ENCODE measurements at places on chromosomes 6 and 20. TPM values are rescaled to one million over a fixed set of nuclear protein-coding genes. Genes with fewer than 3 reads are reported as not detected.

DNA sequence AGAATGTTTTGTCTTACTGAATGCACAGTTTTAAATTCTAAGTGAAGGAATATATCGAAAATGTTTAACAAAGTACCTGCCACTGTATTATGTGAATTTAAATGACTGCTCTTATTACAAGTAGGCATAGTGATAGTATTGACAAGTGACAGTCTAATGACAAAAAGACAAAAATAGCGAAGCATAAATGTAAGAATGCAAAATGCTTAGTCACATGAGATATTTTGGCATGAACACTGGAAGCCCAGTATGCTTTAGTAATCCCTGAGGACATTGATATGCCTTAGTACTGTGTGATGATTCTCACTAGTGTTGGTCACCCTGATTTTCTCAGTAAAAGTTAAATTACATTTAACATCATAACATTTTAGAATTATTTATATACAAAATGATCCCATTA is 153.5 kb downstream of the EYA4 start:
- DNase-seq: no peak

GRCh38 chr6:32796848-32797776 is 19.7 kb downstream of the HLA-DOB start:
- DNase-seq: peak; percentile 43

DNA sequence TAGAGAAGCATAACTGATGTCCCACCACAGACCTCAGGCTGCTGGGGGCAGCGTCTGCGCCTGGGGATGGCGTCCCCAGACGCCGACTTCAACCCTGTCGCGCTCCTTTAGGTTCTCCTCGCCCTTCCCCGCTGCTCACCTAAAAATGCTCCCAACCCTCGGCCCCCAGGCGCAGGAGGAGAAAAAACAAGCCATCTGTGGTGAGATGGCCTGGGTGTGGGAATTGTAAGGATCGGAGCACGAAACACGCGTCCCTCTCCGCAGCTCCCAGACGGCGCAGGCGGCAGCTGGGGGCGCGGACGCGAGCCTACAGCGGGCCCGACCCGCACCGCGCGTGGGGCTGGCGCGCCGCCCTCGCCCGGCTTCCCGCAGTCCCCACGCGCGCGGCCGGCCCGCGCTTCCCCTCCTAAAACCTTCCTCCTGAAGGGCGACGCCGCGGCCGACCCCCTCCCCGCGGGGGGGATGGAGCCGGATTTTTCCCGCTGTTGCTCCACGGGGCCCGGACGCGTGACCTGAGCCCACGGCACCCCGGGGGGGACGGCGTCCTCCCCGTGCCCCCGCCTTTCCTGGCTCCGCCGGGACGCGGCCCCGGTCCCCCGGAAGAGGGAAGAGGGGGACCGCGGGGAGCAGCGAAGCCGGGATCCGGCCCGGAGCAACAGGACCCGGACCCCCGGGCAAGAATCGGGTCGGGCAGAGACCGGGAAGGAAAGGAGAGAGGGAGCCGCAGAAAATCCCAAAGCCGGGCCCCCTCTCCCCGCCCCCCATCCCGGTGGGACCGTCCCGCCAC is 611 bp downstream of the EPB41L2 start:
- DNase-seq: no peak

DNA sequence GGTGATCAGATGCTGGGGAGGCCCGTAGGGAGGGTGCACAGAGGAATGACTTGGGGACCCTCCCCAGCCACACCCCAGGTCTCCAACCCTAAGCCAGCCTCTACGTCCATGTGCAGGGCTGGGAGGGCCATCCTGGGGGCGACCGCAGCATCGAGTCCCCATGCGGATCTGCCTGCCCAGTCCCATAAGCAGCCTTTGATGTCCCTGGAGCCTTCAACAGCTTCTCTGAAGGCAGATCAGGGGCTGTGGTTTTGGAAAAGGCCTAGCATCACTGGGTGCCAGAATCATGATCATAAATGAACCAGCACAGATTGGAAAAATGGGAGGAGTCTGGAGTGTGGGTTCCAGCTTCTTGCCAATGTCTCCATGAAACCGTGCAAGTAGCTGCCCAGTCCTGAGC is 22.9 kb downstream of the TOX2 start:
- no peak for DNase-seq

DNA sequence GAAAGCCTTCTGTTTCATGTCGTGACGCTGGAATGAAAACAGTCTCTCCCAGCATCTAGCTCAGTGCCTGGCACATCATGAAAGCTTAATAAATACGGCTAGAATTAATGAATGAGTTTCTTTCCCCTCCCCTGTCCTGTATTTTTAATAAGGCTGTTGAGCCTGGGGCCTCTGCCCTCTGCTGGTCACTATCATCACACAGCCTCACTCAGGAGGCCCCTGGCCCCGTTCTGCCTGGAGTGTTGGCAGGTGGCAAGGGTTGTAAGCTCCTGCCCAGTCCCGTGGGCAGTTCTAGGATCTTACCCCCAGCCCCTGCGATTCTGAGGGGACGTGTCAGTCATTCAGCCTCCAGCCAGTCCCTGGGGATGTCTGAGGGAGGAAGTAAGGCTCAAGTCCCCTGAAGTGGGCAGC is 41.4 kb downstream of the PHACTR3 start:
- DNase-seq: no peak

GRCh38 chr6:149433881-149434280 is 33.8 kb downstream of the SUMO4 start:
- no peak for DNase-seq

GRCh38 chr6:74356391-74356790 is 660.4 kb downstream of the CD109 start:
- peak; percentile 10 for DNase-seq

- DNase-seq: no peak
Measured at GRCh38 chr6:156517088-156517487, 260.1 kb upstream of the ARID1B start.

DNA sequence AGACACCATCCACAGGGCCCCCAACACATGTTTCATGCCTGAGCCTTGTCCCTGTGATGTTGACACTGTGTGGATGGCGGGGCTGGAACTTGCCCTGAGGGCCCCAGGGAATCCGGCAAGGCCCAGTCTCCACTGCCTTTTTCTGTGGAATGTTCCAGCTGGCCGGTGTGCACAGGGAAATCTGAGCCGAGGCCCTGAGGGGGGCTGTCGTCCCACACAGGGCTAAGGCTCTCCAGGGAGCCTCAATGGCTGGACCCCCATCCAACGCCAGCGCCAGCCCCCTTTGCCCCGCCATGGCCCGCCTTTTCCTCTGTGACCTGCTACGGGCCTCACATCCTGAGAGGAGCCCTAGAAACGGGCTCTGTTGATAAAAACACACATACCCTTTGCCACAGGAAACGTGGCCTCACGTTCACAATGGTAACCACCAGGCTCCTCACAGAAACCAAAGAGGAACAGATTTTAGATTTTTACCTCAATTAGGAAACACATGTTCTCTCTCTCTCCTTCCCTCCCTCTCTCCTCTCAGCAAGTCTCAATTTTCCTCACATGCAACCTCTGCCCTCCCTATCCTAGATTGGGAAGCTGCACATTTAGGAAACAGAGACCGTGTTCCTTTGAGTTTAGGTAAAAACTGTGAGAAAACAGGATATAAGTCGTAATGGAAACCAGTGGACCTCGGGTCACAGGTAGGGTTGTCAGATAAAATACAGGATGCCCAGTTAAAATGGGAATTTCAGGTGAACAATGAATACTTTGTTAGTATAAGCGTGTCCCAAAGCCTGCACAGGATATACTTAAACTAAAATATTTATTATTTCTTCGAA is 13.7 kb upstream of the ZNF831 start:
- DNase-seq: no peak

DNA sequence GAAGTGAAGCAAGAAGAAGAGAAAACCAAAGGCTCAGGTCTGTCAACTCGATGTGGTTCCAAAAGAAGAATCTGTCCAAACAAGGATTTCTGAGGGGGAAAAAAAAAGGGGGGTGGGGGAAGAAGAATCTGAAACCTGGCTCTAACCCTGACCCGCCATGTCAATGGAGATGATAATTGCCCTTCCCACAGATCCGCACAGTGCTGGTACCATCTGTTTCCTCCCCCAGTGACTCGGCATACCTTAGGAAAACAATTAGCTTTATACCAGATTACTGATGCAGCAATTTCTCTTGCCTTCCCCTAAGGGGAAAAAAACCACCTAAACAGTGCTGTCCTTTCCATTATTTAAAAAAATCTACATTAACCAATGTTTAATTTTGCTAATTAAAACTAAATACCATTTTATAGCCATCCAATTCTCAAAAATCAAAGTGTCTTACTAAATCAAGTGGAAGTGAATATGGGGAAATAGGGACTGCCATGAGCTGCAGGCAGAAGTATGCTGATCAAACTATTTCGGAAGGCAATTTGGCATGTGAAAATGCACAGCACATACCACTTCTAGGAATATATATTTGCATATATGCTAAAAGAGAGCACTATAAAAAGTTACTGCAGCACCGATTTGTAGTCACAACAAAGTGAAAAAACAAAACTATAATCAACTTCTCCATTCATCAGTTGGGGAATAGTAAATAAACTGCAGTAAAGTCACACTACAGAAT is 46.8 kb downstream of the MAP7 start:
- DNase-seq: no peak

GRCh38 chr6:15423286-15423993 is 177.6 kb downstream of the JARID2 start:
- DNase-seq: no peak

DNA sequence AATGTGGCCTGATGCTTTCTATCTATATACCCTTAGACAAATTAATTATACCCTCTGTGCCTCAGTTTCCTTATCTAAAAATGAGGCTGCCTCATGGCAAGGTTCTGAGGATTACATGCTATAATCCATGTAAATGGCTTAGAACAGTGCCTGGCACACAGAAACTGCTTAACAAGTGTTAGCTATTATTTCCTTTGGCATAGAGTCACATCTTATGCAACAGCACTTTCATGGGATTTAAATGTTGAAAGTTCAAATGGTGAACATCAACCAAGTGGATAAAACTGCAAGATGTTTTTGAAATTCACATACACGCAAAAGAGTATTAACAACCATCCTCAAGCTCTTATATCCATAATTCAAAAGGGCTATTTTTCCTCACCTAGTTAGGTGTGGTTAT is 202.8 kb upstream of the JAG1 start:
- DNase-seq: no peak

- no peak for DNase-seq
Measured at GRCh38 chr6:169787797-169788196, 36.4 kb downstream of the ERMARD start.

- no peak for DNase-seq
Measured at GRCh38 chr6:2643130-2643529, 107.6 kb downstream of the MYLK4 start.

- peak; percentile 62 for DNase-seq
Measured at GRCh38 chr20:54199721-54200176, 8.1 kb upstream of the PFDN4 start.

- DNase-seq: peak; percentile 48
Measured at GRCh38 chr20:36202891-36203338, 33.4 kb upstream of the AAR2 start.

DNA sequence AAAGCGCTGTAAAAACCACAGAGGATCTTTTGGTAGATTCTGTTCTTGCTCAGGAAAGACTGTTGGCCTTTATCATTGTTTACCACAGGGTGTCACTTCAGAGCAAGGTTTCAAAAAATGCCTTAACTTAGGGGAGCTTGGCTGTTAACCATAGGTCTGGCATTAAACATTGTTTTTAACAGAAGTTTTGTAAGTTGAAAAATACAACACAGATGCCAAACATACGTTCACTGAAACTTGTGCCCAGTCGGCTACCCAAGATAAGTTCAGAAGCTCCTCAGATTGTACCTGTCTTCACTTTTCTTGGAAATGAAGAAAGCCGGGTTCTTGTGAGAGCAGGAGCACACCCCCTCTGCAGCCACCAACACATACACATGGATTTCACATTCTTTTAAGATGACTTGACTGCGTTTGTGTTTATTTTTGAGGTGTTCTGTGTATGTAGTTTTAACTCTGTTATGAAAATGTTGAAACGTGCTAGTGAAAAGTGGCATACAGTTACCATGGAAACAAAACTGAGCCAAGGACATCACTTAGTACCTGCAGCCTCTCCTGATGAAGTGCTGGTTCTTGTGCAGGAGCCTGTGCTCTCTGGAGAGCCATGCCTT is 64.9 kb downstream of the SYCP2L start:
- peak; percentile 23 for DNase-seq

DNA sequence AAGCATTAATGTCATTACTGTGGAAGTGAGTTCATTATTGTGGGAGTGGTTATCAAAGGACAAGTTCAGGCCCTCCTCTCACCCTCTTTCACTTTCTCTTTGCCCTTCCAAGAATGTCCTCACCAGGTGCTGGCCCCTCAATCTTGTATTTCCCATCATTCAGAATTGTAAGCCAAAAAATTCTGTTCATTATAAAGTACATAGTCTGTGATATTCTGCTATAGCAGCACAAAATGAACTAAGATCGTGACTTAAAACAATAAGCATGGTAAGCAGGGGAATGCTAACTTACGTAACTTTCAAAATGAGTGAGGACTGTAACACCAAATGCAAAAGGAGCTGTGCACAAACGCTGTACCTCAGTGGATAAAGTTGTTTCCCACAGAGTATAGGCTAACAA is 515.7 kb upstream of the BTBD3 start:
- no peak for DNase-seq

DNA sequence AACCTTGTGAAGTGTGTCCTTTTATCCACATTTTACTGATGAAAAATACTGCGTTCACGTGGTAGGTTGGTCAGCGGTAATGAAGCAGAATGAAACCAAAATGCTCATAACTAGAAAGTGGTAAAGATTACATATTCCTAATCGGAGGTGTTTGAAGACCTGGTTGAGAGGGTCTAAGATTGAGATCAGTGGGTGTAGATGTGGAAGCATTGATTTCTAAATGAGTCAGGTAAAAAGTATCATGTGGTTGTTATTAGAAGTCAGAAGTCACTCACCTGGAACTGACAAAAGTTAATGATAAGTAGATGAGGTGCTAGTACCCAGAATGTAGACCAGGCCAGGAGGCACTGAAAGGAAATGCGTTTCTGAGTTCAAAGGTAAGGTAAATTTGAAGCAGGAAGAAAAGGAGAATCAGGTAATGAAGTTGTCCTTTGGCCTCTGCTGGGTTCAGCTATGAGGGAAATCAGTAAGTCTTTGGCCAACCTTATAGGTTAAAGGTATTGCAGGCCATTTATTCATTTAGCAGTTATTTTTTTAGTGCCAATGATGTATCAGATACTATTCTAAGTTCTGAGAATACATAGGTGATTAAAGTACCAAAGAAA is 31.2 kb downstream of the FAM83B start:
- no peak for DNase-seq

KDM1B gene
- 11.3 TPM for polyA plus RNA-seq

BPIFB4 gene
- not detected for polyA plus RNA-seq

POM121L2 gene
- not detected for polyA plus RNA-seq

ARFGAP1 gene
- 106 TPM for polyA plus RNA-seq

SLC17A9 gene
- polyA plus RNA-seq: not detected

KCNK15 gene
- 0.67 TPM for polyA plus RNA-seq

KIF13A gene
- polyA plus RNA-seq: 28.3 TPM

RSPH3 gene
- 4.0 TPM for polyA plus RNA-seq

OR14J1 gene
- not detected for polyA plus RNA-seq

HLA-DOB gene
- 0.07 TPM for polyA plus RNA-seq
